ENCODE measurements at places on chromosomes 16 and 17. TPM values are rescaled to one million over a fixed set of nuclear protein-coding genes. Genes with fewer than 3 reads are reported as not detected.

The CIBAR2 gene
- total RNA-seq, result not detected

The MT1M gene
- total RNA-seq, result 1.8 TPM

The PHF23 gene
- total RNA-seq, result 45.5 TPM

The GLTPD2 gene
- total RNA-seq, result not detected

The ITGB3 gene
- 27.8 TPM for total RNA-seq

The MYOCD gene
- 0.11 TPM for total RNA-seq

The CES3 gene
- total RNA-seq, result 0.25 TPM

The SALL1 gene
- total RNA-seq, result 6.0 TPM

The NEUROD2 gene
- not detected for total RNA-seq

The CD300A gene
- total RNA-seq, result not detected

The PIRT gene
- total RNA-seq, result not detected

The PRSS8 gene
- total RNA-seq, result not detected

The USH1G gene
- total RNA-seq, result under 0.01 TPM

The RAC3 gene
- total RNA-seq, result 9.0 TPM

The RDM1 gene
- 1.5 TPM for total RNA-seq

The SPDYE4 gene
- not detected for total RNA-seq

The ITGA3 gene
- total RNA-seq, result 211 TPM
